ENCODE measurements at places on chromosomes 3 and 15. TPM values are rescaled to one million over a fixed set of nuclear protein-coding genes. Genes with fewer than 3 reads are reported as not detected.

The EOMES gene
- 1.2 TPM for total RNA-seq

The TNFAIP8L3 gene
- 10.9 TPM for total RNA-seq

The LMAN1L gene
- not detected for total RNA-seq

The UNC13C gene
- 0.14 TPM for total RNA-seq

The PP2D1 gene
- total RNA-seq: not detected

The RLBP1 gene
- not detected for total RNA-seq

The RHCG gene
- total RNA-seq: not detected

The SYNPR gene
- total RNA-seq: not detected

The GPR176 gene
- total RNA-seq: 4.6 TPM

The CTXN2 gene
- not detected for total RNA-seq

The PEAK1 gene
- 139 TPM for total RNA-seq

The FBXW12 gene
- total RNA-seq: not detected

The OR4F6 gene
- total RNA-seq: not detected

The ST6GAL1 gene
- total RNA-seq: 116 TPM

The CYP8B1 gene
- total RNA-seq: not detected

The CNTN4 gene
- 11.3 TPM for total RNA-seq

The EFCC1 gene
- total RNA-seq: 17.2 TPM

The RGMA gene
- total RNA-seq: 4.1 TPM

The ADGRG7 gene
- not detected for total RNA-seq

The ITIH3 gene
- total RNA-seq: 9.5 TPM

The TMCO5A gene
- not detected for total RNA-seq

The CCK gene
- total RNA-seq: 0.67 TPM

The KIAA1143 gene
- total RNA-seq: 25.2 TPM

The GOLGA8O gene
- total RNA-seq: 2.1 TPM

The TMEM207 gene
- total RNA-seq: not detected

The POC1A gene
- 2.5 TPM for total RNA-seq

The RYR3 gene
- total RNA-seq: 0.61 TPM

The PLA1A gene
- total RNA-seq: 37.6 TPM

The BRK1 gene
- total RNA-seq: 112 TPM

The LSG1 gene
- 36.8 TPM for total RNA-seq

The SNX22 gene
- total RNA-seq: 28.3 TPM

The CDCP1 gene
- 19.1 TPM for total RNA-seq

The MEX3B gene
- 1.9 TPM for total RNA-seq

The DPPA2 gene
- not detected for total RNA-seq

The LYZL4 gene
- not detected for total RNA-seq

The LRRC31 gene
- 1.7 TPM for total RNA-seq

The PLAAT1 gene
- total RNA-seq: 0.96 TPM

The LPP gene
- 191 TPM for total RNA-seq

The FGF7 gene
- 21.9 TPM for total RNA-seq

The UACA gene
- total RNA-seq: 39.9 TPM

The PLA2G4F gene
- 104 TPM for total RNA-seq

The IL12A gene
- 0.96 TPM for total RNA-seq

The NAALADL2 gene
- total RNA-seq: 8.5 TPM

The PLD1 gene
- total RNA-seq: 25.4 TPM

The SLC27A2 gene
- 0.96 TPM for total RNA-seq

The FBXO40 gene
- 0.09 TPM for total RNA-seq

The PLSCR2 gene
- not detected for total RNA-seq

The HYAL2 gene
- total RNA-seq: 303 TPM

The IL17RB gene
- total RNA-seq: 12.4 TPM

The AKAP13 gene
- total RNA-seq: 450 TPM

The CCDC13 gene
- total RNA-seq: 0.87 TPM
